ENCODE measurements at places on chromosomes 1 and 21. TPM values are rescaled to one million over a fixed set of nuclear protein-coding genes. Genes with fewer than 3 reads are reported as not detected.

The NR5A2 gene
- total RNA-seq: 4.4 TPM

The IL20 gene
- 0.43 TPM for total RNA-seq

The LAMB3 gene
- total RNA-seq: 1.6 TPM

The S100A3 gene
- total RNA-seq: not detected

The C1orf50 gene
- total RNA-seq: 9.4 TPM

The USH2A gene
- 2.5 TPM for total RNA-seq

The ILDR2 gene
- total RNA-seq: 172 TPM

The SSU72 gene
- 146 TPM for total RNA-seq

DNA sequence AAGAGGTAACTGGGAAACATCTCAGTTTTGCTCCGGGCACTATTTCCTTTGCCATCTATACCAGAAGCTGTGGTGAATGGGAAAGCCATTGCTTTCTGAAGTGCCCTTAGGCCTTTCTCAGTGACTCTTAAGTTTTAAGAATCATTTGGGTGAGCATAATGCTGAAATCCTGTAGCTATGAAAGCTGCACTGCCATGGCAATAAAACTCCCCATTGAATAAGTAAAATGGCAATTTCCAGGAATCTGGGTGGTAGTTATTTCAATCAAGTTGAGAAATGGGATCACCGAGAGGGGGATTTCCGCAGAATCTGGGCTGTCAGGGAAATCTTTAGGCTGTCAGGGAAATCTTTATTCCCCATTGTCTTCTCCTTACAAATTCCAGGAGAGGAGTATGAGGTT lies 26.8 kb upstream of the MACF1 start:
- no peaks in the 10 kb centered on the region for H3K27me3 ChIP-seq
- no peak overlapping the region for H3K4me3 ChIP-seq
- DNase-seq: no peak
- H3K4me1 ChIP-seq: peaks cover 32% of the 10 kb centered on the region
- H3K27ac ChIP-seq: no peak overlapping the region
- no peaks in the 10 kb centered on the region for H3K36me3 ChIP-seq

DNA sequence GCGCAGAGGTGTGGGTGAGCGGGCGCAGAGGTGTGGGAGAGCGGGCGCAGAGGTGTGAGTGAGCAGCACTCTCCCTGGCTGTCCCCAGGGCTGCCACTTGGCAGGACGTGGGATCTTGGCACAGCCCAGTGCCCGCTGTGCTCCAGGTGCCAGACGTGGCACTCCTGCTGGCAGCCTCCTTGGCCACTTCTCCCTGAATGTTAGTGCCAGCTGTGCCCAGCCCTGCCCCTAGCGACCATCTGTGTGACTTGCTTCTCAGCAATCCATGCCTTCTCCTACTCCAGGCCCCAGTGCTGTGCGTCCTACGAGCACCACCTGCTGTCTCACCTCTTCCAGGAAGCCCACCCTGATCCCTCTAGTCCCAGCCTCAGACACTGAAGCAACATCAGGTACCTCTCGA lies 30.5 kb downstream of the KRTAP10-1 start:
- no peaks in the 10 kb centered on the region for H3K36me3 ChIP-seq
- DNase-seq: peak; percentile 31
- H3K27me3 ChIP-seq: no peaks in the 10 kb centered on the region
- no peak overlapping the region for H3K4me3 ChIP-seq
- H3K4me1 ChIP-seq: no peaks in the 10 kb centered on the region
- H3K27ac ChIP-seq: no peak overlapping the region

DNA sequence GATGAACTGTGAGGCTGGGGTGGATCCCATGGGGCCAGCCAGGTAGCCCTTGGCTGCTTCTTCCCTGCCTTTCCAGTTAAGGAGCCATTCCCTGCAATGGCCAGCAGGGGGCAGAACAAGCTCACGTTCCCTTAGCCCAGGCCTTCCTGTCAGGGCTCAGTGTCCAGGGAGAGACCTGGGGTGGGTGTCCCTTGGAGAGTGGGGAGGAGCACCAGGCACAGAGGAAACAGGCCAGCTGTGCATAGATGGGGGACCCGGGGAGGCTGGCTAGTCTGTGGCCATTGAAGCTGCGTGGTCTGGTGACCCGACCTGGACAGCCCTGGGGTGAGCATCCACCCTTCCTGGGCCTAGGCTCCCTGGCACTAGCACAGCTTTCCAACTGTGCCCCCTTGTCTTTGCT lies 13.2 kb upstream of the EPS8L3 start:
- no peaks in the 10 kb centered on the region for H3K27me3 ChIP-seq
- peak; percentile 86 for DNase-seq
- no peak overlapping the region for H3K27ac ChIP-seq
- H3K4me3 ChIP-seq: no peak overlapping the region
- peaks cover 7% of the 10 kb centered on the region for H3K4me1 ChIP-seq
- H3K36me3 ChIP-seq: no peaks in the 10 kb centered on the region

DNA sequence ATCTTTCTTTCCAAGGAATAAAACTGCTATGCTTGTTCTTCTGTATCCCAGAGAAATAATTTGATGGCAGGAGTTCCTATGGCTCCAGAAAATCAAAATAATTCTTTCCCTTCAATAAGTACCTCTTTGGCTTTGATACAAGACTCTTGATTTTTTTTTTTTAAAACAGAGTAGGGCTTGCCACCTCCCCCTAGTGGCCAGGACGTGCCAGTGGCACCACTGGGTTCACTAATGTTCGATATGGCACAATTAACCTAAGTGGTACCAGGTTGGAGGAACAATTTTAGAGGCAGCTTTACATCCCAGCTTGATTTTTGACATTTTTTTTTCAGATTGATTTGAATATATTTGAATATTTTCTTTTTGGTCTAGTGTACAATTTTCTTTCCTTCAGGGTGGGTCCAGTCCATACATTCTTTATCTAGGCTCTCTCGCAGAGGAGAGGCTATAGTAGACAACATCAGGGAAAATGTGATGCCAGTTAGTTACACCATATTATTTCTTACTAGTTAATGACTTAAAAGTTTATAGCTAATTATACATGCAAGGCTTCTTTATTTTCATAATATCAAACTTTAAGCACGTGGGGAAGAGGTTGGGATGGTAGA lies 330.9 kb downstream of the S1PR1 start:
- H3K36me3 ChIP-seq: no peaks in the 10 kb centered on the region
- H3K4me3 ChIP-seq: no peak overlapping the region

GRCh38 chr1:100532645-100533044 lies 5.3 kb upstream of the GPR88 start:
- H3K27ac ChIP-seq: no peak overlapping the region
- DNase-seq: peak; percentile 22
- no peak overlapping the region for H3K4me3 ChIP-seq
- H3K4me1 ChIP-seq: no peaks in the 10 kb centered on the region
- H3K27me3 ChIP-seq: no peaks in the 10 kb centered on the region
- H3K36me3 ChIP-seq: no peaks in the 10 kb centered on the region

DNA sequence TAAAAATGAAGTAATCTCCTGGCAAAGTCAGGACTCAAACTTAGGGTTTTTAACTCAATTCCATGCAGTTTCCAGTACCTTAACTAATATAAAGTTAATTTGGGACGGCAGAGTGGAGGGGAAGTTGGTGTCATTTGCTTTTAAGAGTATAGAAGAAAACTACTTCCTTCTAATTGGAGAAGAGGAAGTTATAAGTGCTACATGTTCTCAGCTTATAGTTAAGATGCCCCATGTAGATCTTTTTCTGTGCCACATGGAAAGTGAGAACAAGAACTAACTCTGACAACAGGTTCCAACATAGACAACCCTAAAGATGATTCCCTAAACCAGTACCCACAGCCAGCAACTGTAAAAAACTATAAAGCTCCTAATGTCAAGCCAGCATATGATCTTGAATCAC lies 11.5 kb downstream of the RRAGC start:
- H3K4me1 ChIP-seq: no peaks in the 10 kb centered on the region
- H3K36me3 ChIP-seq: no peaks in the 10 kb centered on the region
- no peaks in the 10 kb centered on the region for H3K27me3 ChIP-seq
- no peak for DNase-seq
- H3K4me3 ChIP-seq: no peak overlapping the region

GRCh38 chr1:172121081-172121717 lies 279.9 kb downstream of the DNM3 start:
- DNase-seq: no peak
- H3K27ac ChIP-seq: no peak overlapping the region
- H3K4me1 ChIP-seq: no peaks in the 10 kb centered on the region
- no peaks in the 10 kb centered on the region for H3K27me3 ChIP-seq
- H3K4me3 ChIP-seq: no peak overlapping the region
- no peaks in the 10 kb centered on the region for H3K36me3 ChIP-seq

GRCh38 chr21:37696936-37697335 lies 219.3 kb downstream of the KCNJ6 start:
- no peak overlapping the region for H3K4me3 ChIP-seq
- no peak for DNase-seq
- H3K4me1 ChIP-seq: no peaks in the 10 kb centered on the region
- no peaks in the 10 kb centered on the region for H3K27me3 ChIP-seq
- no peaks in the 10 kb centered on the region for H3K36me3 ChIP-seq

- no peaks in the 10 kb centered on the region for H3K36me3 ChIP-seq
- no peaks in the 10 kb centered on the region for H3K27me3 ChIP-seq
- H3K27ac ChIP-seq: no peak overlapping the region
- no peak for DNase-seq
- no peak overlapping the region for H3K4me3 ChIP-seq
Observed at GRCh38 chr1:201457508-201457960, 11.5 kb downstream of the PHLDA3 start.
